Iris pigment epithelial cell (primary cell): ENCODE measurements at places on chromosomes 1 and 21.

DNA sequence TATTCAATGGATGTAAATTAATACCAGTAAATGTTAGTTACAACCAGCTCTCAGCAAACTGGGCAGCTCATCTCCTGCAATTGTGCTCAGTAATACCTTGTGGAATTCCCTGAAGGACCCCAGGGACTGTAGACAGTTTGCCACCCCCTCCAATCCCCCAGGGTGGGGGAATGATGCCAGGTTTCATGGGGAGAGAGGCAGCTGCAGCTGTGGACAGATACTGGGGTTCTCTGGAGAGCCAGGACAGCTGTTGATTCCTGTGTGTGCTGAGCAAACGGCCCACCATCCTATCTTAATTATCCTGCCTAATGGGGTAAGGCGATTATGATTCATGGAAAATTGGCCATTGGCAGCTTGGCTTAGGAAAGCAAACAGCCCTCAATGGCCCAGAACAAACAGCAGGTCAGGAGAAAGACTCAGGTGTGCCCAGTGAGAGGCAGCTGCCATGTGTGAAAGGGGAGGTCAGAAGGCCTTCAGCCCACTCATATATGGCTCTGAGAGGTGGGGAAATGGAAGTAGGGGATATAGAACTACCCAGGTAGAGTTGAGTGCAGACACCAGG is 148.9 kb upstream of the CTTNBP2NL start:
- no peak for DNase-seq

- DNase-seq: no peak
These were observed 51.5 kb downstream of the PRDM2 start for GRCh38 chr1:13751458-13751871.

GRCh38 chr1:16926491-16927073 is 4.9 kb downstream of the CROCC start:
- no peak for DNase-seq

DNA sequence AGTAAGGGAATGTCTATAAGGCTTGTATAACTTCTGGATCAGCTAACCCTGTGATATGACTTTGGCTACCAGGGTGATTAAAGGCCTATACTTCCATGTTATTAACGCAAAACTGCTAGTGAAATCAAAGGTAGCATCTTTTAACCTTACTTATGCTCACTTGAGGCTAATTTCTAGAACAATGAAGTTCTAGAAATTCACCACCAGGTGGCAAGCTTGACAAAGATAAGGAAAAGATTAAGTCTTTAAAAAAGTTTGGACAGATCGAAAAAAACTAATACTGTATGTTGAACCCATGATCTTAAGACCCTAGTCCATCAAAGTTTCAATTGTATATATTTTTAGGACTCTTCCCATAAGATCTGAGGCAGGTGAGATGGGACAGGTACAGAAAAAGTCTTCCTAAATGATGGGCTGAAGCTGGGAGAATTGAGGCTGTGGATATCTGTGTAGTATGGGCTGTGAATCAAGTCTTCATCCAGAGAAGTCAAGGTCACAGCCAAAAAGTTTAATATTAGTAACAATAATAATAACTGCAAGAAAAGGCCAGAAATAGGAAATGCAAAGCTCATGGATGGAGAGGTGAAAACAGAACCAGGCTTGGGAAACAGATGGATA is 18.8 kb downstream of the KYAT3 start:
- peak; percentile 51 for DNase-seq

DNA sequence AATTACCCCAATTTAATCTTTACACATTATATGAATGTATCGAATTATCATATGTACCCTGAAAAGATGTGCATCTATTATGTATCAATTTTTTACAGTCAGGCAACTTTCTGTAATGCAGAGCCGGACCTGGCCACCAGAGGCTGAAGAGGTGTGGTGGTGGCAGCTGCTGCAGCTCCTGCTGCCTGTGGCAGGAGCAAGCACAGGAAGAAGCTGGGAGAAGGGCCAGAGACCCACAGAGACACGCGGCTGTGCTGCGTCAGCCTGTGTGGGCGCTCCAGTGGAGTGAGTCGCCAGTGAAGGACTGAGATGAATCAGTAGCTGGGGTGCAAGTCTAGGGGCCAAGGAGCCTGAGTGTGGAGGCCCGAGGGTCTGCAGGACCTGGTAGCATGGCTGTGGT is 74.3 kb upstream of the COG2 start:
- peak; percentile 65 for DNase-seq

DNA sequence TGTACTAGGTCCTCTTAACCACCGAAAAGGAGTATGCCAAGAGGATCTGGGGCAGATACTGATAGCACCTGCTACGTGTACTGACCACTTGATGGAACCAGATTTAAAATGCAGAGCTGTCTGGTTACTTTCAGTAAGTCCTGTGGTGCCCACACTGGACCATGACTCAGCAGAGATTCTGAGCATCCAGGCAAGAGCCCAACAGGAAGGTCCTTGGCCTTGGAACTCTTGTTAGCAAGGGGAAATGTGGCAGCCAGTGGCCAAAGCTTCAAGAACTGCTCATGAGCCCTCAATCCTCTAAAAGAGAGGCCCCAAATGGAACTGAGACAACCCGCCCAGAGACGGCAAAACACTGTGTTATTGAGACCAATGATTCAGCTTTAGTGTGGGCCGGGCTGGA is 4.2 kb upstream of the GJB5 start:
- DNase-seq: no peak

- peak; percentile 66 for DNase-seq
These were observed 21.7 kb downstream of the APP start for GRCh38 chr21:26148840-26149354.

DNA sequence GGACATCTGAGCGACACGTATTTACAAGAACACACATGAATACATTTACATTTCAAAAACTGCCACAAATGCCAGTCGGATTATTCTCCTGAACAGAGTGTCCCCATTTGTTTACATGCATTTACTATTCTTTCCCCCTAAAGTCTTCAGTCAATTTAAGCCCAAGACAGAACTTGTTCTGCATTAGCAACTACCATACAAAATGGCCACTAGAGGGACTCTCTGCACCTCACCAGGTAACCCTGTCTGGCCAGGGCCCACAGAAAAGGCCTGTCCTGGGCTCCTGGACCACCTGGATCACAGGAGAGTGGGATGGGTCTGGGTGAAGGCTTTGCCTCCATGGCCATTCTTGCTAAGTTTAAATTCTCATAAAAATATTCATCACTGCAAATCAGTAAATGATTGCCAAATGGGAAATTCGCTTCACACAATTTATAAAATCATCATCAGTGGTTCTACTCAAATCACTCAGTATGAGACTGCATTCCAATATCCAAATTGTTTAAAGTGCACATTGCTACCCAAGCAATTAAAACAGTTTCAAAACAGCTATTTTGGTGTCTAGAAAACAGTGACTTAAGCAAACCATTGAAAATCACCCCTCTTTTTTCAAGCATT is 12.5 kb upstream of the GUCA2A start:
- peak; percentile 62 for DNase-seq

DNA sequence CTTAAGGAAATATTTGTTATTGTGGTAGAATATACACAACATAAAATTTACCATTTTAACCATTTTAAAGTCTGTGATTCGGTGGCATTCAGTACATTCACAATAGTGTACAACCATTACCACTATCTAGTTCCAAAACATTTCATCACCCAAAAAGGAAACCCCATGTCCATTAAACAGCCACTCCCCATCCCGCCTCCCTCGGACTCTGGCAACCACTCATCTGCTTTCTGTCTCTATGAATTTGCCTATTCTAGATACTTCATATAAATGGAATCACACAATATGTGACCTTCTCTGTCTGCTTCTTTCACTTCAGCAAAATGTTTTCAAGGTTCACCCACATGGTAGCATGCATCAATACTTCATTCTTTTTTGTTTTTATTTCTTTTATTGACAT is 51.3 kb downstream of the PTP4A2 start:
- DNase-seq: no peak

- peak; percentile 18 for DNase-seq
These were observed 24.4 kb downstream of the TMCO4 start for GRCh38 chr1:19775317-19775716.

DNA sequence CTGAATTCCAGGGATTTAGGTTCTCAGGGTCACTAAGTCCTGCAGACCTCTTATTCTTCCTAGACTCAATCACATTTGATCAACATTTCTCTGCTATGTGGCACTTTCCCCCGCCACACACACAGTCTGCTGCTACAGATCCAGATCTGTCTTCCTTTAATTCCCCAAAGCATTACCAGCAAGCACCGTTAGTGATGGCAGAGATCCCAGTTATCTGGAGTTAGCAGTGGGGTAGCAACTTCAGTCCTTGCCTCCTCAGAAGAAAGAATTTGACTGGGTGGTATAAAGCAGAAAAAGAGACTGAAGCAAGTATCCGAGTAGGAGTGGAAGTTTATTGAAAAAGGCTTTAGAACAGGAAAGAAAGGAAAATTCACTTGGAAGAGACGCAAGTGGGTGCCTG is 100.4 kb upstream of the ETV3 start:
- no peak for DNase-seq

- DNase-seq: no peak
These were observed 2.8 kb upstream of the HPCAL4 start for GRCh38 chr1:39694026-39694425.

DNA sequence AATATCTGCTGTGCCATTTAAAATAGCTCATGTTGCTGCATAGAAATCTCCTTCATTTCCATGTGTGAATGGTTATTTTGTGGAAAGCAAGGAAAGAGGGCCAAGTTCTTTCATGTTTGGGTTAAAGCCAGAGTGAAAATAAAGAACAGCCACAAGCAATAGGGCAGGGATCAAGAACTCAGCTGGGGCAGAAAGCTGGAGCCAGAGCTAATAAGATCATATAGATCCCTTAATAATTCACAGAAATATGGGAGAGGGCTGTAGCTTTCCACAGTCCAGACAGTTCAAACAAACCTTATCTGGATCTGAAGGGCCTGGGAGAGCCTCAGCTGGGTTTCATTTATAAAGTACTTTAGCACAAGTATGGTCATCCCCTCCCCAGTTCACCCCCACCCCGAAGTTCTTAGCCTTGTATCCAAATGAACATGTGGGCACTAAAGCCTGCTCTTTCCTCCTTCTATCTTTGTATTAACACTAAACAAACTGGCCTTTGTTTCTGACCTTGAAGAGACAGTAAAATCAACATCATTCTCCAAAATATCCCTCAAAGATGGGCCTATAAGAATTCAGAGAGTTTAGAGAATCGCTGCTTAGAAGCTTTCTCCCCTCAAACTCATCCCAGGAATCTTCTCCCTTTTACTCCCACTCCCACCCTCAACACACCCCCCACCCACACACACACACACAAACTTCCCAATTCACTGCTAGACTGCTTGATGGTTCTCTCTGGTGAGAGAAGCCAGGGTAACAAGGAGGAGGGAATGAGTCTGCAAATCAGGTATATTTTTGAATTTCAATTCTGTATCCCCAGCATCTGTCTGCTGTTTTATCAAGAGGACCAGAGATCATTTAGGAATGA is 41.7 kb downstream of the UTP25 start:
- DNase-seq: no peak

DNA sequence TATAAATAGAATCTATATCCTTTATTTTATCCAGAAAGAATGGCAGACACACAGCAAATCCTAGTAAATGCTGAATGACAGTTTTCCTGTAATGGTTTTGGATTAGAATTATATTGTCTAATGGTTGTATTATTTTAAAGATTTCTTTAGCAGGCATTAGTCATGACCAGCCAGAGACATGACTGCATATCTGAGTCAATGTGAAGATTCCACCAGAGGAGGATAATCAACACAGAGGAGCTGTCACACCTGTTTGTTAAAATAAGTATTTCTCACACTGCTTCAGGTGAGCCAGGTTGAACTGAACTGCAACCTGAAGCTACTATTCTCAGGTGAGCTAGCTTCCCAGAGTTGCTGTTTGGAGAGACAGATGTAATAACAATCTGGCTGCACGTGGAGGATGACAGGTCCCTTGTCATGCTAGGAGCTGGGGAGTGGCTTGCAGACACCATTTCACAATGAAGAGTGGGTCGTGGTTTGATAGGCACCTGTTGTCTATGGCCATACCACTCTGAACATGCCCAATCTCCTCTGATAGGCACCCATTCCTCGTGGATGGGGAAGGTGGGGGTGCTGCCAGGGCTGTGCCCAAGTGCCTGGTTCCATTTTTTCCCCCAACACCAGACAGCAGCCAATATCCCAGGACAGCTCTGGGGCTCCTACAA is 94.3 kb downstream of the KCNJ6 start:
- peak; percentile 21 for DNase-seq

DNA sequence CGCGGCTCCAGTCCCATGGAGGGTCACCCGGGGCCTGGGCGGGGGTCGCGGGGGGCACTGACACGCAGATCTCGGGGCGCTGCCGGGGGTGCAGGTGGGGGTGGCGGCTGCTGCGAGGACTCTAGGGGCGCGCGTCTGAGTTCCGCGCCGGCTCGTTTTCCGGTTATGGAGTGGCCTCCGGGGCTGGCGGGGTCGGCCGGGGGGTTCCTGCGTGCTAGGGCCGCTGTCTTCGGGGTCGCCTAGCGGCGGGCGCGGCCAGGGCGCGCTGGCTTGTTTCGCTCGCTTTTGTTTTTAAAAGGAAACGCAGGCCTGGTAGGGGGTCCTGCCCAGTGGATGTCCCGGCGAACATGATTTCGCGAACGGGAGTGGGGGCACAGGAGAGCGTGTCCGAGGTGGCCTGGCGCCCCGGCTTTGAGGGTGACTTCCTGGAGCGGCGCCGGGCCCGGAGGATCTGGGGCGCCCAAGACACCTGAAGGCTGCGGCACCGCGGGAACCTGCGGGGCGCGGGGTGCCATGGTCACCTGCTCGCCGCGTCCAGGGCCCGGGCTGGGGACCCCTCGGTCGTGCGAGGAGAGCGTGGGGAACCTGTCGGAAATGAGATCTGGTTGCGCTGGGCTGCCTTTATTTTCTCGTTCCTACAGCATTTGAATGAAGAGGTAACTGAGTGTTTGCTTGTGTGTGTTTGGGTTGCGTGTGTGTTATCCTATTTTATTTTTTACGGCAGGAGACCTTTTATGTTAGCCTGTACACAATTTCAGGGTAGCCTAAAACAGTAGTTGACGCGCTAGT is 618 bp downstream of the ETS2 start:
- no peak for DNase-seq

DNA sequence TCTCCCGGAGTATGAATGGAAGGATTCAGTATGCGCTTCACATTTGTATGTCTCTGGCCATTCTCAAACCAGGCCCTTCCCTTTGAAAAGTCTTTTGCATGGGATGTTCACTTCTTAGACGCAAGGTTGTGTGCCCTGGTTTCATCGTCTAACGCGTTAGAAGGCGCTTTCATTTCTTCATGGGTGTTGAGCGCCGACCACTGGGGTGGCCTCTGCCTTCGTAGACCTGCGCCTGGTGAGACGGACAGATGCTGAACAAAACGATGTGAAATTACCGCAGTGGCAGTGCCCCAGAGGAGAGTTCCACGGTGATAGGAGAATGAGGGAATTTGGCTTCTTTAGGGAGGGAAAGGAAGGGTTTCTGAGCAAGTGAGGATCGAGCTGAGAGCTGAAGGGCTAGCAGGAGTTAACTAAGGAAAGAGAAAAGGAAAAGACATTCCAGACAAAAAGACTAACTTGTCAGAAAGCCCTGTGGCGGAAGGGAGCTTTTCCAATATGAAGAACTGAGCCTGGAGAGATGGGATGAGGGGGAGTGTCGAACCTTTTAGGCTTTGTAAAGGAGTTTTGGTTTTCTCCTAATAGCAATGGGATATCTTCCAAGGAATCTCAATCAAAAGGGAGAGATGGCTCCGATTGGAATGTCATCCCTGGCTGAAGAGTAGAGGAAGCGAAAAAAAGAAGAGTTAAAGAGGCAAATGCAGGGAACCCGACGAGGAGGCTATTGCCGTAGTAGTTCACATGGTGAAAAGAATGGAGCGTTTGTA is 951 bp downstream of the GGPS1 start:
- DNase-seq: peak; percentile 73
